ENCODE measurements at places on chromosomes 5 and 9.

- DNase-seq = no peak
These were observed 492.2 kb downstream of the ENC1 start for GRCh38 chr5:74148321-74148720.

GRCh38 chr9:90985631-90986030, 184.0 kb downstream of the SYK start:
- no peak for DNase-seq

DNA sequence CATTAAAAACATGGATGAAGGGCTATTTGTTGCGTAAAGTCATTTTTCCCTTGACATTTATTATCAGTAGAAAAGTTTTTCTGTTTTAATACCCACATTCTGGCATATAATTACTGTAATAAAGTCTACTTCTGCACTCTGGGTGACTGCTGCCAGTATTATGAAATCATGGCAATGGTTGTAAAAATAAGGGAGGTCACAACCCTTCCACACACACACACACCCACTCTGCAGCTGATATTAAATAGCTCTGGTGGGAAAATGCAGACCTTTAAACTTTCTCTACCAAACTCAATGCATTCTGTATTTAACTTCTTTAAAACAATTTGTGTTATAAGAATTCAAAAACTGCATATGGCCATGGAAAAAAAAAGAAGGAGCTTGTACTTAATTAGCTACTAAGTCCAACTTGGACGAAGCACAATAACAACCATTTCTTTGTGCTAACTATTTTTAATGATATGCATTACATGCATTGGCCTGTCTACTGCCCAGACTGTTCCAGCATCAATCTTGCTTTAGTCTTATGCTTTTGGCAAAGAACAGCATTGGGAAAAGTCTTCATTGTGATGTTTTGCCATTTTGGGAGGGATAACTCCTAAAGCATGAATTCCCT, 137.6 kb upstream of the MAP3K1 start:
- DNase-seq = no peak

DNA sequence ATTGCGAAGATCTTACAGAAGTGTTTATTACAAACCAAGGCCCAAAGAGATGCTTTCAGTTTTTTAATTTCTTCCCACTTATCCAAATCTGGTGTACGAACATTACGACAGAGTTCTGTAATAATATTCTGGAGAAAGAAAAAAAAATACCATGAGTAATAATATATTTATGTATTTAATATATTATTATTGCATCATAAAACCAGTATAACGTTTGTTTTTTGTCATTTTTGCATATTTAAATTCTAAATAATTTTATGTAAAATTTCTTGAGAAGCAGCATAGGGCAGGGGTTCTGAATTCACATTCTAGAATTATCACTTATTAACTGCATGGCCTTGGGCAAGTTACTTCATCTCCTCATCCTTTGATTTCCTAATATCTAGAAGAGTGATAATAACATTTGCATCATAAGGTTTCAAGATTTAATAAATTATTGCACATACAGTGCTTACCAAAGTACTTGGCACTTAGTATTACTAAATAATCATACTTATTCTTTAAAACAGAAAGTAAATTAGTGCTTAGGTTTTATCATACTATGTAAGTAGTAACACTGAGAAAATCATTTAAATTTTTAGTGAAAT, 107.7 kb downstream of the OSMR start:
- DNase-seq = no peak

- DNase-seq = no peak
These were observed 318.4 kb downstream of the IRX2 start for GRCh38 chr5:2433086-2433485.

DNA sequence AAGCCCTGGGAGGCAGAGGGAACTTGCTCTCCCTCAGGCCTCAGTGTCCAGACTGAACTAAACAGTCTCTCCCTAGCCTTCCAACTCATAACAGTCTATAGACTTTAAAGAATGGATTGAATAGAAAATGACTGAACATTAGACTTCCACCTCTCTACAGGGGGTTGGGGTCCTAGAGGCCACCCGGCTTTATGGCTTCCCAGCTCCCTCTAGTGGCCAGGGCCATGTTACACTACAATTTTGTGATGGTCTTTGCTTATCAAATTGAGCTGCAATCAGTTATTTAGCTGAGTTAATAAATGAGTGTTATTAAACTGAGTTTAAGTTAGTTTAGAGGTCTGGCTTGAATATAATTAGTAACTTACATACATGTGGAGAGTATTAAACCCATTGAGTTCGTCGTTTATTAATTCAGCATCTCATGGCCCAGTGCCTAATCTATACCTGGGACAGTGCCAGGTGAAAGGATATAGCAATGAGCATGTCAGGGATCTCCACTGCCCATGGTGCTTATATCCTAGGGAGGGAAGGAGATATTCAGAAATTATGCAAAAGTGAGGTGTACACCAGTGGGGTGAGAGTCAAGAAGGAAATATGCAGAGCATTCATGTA, 105.2 kb downstream of the SH3TC2 start:
- DNase-seq = peak; percentile 24

DNA sequence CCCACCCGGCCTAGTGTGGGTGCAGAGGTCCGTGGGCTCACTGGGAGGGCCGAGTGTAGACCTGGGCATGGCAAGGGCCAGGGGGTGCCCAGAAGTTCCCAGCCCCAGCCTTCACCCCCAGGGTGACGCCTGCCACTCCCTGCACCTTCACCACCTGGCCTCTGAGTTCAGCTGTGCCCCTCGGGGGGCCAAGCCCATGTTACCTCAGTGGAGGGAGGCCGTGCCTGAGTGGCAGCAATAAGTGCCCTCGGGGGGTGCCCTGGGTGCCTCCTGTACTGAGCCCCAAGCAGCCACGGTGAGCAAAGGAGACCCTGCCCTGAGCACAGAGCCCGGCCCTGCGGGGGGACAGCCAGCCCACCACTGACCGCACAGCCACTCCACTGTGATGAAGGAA, 10.3 kb upstream of the FCN2 start:
- no peak for DNase-seq

DNA sequence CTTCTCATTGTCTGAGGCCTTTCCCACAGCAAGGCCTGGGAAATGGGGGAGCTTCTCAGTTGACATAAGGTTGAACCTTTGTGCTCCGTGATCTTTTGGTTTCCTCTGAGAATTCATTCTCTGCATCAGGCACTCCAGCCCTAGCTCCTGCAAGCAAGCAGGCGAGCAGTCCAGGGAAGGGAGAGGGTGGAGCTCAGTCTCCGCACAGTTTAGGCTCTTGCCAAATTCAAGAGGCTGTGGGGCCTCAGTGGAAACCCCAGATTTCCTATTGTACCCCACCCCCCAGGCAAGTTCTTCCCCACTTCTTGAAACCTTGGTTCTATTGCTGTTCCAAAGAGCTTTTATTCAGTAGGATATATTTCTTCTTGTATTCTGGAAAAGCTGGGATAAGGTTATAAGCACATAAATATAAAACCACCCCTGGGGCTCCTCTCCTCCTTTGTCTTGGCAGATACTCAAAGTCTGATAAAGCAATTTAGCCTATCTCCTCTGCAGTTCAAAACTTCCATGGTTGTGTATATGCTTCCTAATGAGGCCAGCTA, 147.2 kb downstream of the PDZD2 start:
- no peak for DNase-seq

GRCh38 chr9:132187121-132187620, 25.3 kb downstream of the NTNG2 start:
- DNase-seq = no peak

GRCh38 chr9:124768334-124768733, 2.8 kb downstream of the NR6A1 start:
- no peak for DNase-seq

- DNase-seq = no peak
These were observed 11.0 kb upstream of the ADAMTS2 start for GRCh38 chr5:179355976-179356974.

DNA sequence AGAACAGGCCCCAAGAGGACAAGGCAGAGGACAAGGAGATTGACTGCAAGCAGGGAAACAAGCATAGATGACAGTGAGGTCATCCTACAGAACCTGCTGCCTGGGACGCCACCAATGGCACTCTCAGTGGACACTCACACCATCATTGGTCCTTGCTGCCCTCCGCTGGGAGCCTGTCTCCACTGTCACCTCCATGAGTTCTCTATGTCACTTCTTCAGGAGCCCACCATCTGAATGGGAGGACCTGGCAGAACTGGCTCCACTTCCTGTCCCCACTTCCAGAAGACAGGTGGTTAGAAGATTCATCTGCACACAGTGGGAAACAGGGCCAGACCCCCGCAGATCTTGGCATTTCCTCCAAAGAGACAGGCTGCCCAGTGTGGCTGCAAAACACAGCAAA, 188.9 kb downstream of the HSD17B3 start:
- no peak for DNase-seq

DNA sequence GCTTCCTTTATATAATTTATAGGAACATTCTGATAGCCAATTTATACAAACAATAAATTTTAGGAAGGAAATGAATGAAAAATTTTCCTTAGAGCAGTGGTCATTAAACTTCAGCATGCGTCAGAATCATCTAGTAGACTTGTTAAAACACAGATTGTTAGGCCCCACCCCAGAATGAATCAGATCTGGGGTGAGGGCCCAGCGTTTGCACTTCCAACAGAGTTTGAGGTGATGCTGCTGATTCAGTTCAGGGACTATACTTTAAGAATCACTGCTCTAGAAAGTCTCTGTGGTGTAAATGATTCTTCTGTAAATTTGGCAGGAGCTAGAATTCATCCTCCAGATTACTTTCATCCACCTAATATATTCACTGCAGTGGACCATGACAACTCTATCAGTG, 80.4 kb downstream of the SLC12A2 start:
- DNase-seq = no peak

- DNase-seq = no peak
These were observed 3.7 kb upstream of the SLC6A7 start for GRCh38 chr5:150186137-150186536.

- DNase-seq = no peak
These were observed 47.7 kb downstream of the CAMK4 start for GRCh38 chr5:111271885-111272284.

DNA sequence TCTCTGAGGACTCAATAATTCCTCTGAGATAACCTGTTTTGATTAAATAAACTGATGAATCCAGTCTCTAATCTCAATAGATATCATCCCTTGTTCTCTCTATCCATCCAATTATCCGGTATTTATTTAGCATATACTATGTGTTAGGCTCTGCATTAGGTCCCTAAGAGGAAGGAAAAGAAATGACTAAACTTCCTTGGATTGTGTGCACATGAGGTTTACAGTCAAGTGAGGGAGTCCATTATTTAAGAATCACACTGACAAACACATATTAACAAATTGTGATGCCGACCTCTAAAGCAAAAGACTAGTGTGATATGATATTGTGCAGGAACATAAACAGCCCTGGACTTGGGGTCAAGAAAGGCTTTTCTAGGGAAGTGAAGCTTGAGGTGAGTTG, 140.8 kb downstream of the HMHB1 start:
- DNase-seq = no peak

DNA sequence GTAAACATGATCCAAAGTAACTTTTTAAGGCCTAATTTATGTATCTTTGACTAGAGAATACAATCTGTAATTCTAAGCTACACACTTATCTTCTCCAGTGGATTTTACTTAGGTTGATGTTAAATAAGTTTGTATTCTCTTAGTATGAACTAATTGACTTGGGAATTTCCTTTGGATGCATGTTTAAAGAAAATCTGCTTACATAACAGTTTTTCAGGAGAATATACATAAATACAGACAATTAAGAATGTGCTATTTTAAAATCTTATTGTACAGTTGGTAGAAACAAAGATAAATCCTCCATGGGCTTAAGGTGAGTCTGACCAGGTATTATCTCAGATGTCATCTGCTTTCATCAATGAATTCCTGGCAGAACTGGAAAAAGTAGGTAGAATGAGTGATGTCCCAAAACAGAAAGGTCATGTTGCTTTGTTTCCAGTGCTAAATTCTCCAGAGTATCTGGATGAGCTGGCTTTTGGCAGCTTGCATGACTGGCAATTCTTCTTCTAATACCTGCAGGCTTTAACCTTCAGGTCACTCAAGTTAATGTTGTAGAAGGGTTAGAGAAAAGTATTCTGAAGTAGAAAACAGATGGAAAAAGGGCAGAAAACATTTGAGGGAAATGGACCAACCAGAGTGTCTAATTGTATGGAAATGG, 150.6 kb downstream of the MACIR start:
- DNase-seq = no peak

GRCh38 chr5:136375920-136376319, 10.6 kb upstream of the TRPC7 start:
- DNase-seq = no peak

- no peak for DNase-seq
These were observed 85.4 kb downstream of the TRIM36 start for GRCh38 chr5:115084246-115084793.

- no peak for DNase-seq
These were observed 198.8 kb upstream of the TYRP1 start for GRCh38 chr9:12494411-12494810.

DNA sequence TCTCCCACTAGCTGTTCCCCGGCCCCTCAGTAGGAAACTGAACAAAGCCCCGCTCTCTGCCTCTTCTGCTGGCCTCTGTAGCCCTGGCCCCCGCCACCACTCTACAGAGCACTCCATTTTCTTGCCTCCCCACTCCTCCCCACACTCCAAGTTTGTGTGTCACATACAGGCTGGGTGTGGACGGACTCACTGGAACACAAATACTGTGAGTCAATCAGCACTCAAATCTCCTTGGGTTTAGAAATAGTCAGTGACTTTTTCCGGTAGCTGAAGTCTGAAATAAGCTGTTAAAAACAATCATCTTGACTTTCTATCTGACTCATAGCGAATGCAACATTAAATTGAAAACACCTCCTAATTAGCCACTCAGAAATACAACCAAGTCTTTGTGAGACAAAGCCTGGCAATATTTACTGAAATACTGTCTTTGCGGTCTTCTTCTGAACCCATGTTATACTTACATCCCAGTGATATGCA, 122.5 kb downstream of the LHFPL2 start:
- DNase-seq = peak; percentile 60

- DNase-seq = peak; percentile 46
These were observed 22.7 kb downstream of the JADE2 start for GRCh38 chr5:134547999-134548658.

DNA sequence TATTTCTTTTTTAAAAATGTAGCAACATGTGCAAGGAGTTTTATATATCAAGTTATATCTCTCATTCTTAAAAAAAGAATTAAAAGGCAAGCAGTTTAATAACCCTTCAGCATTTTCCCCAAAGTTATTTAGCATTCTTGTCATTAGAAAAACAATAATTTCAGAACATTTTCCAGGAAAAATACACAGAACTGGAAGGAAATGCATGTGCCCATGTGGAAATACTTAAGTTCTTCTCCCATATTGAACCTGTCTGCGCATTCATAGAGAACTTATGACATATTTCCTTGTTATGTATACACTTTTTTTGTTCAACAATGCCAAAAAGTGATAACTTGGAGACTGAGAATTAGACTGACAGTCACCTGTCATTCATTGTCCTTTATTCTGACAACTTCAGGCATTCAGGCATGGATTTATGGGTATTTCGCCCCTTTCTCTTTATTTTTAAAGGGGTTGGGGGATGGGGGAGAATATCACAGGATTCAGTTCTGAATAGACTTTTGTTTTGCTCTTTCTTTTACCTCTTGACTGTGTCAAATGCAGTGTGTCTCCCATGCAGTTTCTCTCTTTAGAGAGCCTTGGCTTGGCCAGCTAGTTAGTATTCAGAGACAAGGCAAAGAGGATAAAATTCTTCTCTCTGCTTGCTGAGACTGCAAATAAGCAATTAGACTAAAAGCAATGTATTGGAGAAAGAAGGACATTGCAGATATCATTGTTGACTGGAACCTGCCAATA, 701.0 kb downstream of the NR2F1-AS1 start:
- no peak for DNase-seq

Data from right cardiac atrium (tissue), 5 donors.